Foreskin keratinocyte (primary cell): ENCODE measurements at places on chromosomes 4 and X. TPM values are rescaled to one million over a fixed set of nuclear protein-coding genes. Genes with fewer than 3 reads are reported as not detected.
A peak's percentile ranks its signal among the peaks of the same experiment; 100 is the strongest.

Gene GABRB1
- not detected in 2 replicates for total RNA-seq

Gene CCKAR
- total RNA-seq, result not detected in 2 replicates

Gene SUPT20HL1
- total RNA-seq, result not detected in 2 replicates

Gene MAGEB3
- not detected in 2 replicates for total RNA-seq

Gene TREX2
- total RNA-seq, result 0.74 and 0.85 TPM in 2 replicates

Gene WFS1
- total RNA-seq, result 9.8 and 11.0 TPM in 2 replicates

Gene PCDH19
- total RNA-seq, result under 0.01 TPM in 1 of 2 replicates, not detected in the other

Gene FAM9B
- not detected in 2 replicates for total RNA-seq

Gene SCOC
- total RNA-seq, result 70.9 and 74.4 TPM in 2 replicates

Gene RASSF6
- total RNA-seq, result 1.2 and 1.3 TPM in 2 replicates

Gene CLNK
- not detected in 2 replicates for total RNA-seq

Gene FAM133A
- not detected in 2 replicates for total RNA-seq

Gene FHIP1A
- 17.0 and 19.1 TPM in 2 replicates for total RNA-seq

Gene PABPC1L2A
- total RNA-seq, result not detected in 2 replicates

- no peak for DNase-seq
Observed at GRCh38 chrX:140492066-140492994, 12.5 kb downstream of the SOX3 start.

DNA sequence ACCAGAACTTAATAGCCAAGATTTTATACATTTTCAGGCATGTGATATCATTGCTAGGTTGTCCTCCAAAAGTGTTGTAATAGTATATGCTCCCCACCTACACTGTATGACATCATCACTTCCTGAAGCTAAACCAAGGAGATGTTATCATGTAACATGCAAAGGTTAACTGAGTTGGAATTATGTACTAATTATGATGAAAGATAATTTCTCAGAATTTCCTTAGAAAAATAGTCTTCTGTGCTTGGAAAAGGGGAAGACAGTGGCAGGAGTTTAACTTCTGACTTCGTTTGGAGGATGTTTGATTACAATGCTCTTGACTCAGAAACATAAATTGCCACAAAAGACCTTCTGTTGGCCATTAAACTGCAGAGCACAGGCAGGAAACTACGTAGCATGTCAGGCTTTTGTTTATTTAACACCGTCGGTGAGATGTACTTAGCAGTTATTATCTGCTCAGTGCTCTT is 83.6 kb upstream of the GUCY1A1 start:
- DNase-seq, result no peak

GRCh38 chr4:153160821-153161220 is 43.4 kb upstream of the TRIM2 start:
- DNase-seq, result no peak

DNA sequence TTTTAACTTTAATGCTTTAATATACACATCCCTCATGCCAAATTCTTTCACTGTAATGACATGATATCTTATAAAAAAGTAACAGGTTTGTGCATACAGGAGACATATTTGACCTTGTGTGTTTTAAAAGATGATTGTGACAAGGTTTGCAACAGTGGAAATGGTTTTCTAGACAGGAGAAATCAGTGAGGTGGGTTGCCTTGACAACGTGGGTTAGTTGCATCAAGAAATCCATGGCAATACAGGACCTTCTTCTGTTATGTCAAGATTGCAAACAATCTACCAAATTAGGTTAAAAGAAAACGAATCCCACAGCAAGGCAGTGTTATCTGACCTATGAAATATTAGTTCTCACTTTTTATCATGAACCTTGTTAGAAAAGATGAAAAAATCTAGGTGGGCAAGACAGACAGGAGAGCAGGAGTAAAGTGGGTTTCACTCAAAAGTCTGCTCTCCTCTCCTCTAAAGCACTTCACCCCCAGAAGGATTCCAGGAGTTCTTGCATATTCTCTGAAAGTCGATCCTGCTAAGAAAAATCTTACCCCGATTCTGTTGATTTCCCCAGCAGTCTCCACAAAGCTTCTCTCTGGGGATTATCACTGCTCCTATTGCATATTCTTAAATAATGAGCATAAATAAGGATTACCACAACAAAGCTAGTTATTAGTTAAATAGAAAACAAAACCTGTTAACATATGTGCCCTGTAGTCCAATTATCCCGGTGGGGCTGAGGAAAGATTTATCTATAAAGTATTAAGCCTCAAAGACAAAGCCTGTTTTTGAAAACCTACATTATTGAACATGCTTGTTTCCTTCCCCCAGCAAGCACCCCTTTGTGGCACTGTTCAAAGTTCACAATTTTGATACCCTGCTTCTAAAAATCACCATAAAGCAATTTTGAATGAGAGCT is 71.0 kb downstream of the TMA16 start:
- no peak for DNase-seq

- DNase-seq, result no peak
Observed at GRCh38 chrX:47523713-47524166, 37.3 kb upstream of the ARAF start.

GRCh38 chrX:53048169-53049126 is at the start of gene GPR173:
Gene GPR173 (plus strand): TSS chrX:53048789. CDS start chrX:53076622, 27,833 bp downstream.
- DNase-seq, result no peak

- DNase-seq, result peak; percentile 21
Observed at GRCh38 chr4:5812506-5813229, 80.2 kb downstream of the CRMP1 start.

- DNase-seq, result no peak
Observed at GRCh38 chrX:131987252-131987651, 35.9 kb upstream of the STK26 start.

DNA sequence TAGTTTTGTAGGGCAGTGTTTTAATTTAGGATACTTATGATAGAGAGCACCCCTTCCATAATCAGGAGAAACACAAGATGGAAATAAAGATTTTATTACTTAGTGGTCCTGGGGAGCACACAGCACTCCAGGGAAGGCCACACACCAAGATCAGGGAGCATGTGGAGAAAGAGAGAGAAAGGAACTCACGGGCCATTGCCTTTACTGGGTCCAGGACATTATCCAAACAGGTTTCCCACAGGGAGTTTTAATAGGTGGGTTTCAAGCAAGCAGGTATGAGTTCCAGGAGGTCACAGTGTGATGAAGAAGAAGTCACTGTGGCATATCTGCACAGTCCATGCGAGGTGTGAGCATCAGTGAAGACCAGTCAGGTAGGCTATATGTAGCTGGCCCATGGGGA is 46.8 kb downstream of the NFKB1 start:
- no peak for DNase-seq

DNA sequence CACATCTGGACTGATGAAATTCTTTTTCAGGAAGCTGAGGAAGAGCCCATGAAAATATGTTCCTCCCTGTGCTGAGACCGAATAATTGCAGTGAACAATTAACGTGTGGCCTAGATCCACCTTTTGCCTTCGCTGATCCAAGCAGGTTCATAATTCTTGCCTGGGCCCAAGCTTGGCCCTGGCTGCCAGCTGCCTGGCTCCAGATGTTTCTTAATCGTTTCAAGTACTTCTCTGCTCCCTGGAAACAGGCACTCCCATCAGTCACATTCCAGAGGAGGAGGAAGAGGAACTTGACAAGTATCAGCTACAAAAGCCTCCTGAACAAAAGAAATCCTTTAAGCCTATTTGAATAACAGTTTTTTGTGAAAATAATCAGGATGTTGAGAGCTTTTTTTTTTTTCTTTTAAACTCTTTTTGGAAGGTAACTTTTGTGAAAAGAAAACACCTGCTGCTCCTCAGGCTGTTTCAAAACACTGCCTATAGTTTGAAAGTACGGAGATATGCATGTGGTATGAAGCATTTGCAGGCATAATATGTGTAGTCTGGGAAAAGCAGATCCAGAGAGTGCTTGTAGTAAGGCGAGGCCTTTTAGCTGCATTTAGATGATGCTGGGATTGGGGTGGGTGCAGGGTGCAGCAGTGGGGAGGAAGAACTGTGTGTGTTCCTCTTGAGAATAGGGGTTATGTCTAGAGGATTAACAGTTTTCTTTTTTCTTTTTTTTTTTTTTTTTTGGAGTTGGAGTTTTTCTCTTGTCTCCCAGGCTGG is 154.4 kb downstream of the PTTG2 start:
- DNase-seq, result no peak

DNA sequence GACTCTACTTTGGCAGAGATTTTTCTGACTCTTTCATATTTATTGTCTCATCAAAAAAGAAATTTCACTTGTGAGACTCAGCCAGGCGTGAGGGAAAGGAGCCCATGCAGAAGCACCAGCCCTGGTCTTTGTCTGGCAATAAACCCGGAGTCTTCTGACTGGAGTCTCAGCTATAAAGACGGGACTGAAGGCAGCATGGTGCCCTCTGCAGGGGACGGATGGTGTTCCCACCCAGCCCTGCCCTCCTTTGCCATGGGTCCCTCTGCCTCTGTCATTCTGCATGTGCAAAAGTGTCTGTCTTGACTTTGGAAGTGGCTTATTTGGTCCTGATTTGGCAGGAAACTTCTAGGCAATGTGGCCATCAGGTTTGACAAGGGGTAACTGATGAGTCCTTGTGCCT is 14.2 kb downstream of the ZNF185 start:
- no peak for DNase-seq

GRCh38 chrX:48573690-48574269 is 504 bp upstream of the RBM3 start:
- no peak for DNase-seq

DNA sequence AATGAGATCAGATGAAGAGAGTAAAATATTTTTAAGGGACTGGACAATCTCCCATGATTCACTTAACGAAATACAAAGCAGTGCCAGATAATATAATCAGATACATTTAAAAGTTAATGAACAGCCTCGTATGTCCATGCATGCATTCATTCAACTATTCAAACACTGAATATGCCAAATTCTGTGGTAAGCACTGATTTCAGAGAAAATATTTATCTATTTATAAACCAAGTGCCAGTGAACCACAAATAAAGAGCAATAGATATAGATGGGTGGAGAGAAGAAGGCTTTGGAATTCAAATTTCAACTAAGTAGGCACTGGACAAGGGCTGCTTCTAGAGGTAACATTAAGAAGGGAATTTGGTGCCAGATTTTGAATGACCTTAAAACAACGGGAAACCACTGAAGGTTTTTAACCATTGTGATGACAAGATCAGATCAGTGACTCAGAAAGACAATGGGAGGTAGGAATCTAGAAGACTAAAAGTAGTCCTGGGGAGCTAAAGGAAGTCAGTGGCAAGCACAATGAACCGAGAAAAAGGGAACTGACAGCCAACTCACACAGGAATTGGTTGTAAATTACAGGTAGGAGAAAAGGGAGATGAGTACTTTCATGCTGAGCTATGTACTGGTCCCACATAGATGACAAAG is 14.2 kb downstream of the ELOVL6 start:
- DNase-seq, result no peak

- no peak for DNase-seq
Observed at GRCh38 chr4:142316025-142316424, 530.1 kb downstream of the INPP4B start.

DNA sequence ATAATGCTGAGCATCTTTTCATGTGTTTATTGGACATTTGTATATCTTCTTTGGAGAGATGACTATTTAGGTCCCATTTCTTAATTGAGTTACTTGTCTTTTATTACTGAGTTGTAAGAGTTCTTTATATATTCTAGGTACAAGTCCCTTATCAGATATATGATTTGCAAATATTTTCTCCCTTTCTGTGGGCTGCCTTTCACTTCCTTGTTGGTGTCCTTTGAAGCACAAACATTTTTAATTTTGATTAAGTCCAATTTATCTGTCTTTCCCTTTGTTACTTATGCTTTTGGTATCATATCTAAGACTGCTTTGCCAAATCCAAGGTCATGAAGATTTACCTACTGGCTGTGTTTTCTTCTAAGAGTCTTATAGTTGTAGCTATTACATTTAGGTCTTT is 113.2 kb downstream of the HNRNPD start:
- DNase-seq, result no peak

DNA sequence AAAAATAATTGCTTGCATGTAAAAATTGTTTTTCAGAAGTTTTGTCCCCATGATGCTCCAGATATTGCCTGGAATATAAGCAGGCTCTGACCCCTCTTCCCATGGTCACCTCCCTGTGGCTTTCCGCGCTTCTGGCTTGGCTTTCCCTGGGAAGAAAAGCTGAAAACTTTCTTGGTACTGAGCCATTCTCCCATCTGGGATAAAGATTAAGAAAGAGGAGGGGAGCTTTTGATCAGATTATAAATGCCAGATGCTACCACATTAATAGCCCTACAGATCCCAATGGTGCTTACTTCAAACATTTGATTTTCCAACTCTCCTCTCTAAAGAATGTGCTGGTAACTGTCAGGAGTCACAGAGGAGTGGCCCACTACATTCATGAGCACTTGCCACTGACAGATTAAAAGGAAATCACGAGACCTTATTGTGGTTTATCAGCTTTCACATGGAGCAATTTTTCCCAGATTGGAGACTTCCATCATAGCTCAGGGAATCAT is 54.4 kb upstream of the GAB1 start:
- DNase-seq, result no peak

DNA sequence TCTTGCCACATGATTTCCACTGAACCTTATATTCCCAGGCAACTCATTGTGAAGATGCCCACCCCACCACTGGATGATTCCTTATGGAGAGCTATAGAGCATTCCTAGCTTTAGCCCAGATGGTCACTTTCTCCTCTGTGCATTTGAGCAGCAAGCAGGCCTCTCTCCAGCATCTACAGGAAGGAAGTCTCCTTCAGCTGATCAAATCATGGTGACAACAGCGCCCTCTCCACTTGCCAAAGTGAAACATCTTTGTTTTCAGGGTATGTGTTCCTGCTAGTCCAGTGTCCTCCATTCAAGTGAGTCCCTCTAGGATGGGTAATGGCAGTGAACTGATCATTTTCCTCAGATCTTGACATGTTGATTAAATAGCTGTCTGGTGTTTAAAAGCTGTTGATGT is 10.9 kb upstream of the SYTL5 start:
- DNase-seq, result no peak

GRCh38 chrX:41684138-41684537 is 4.6 kb upstream of the GPR34 start:
- DNase-seq, result no peak

- peak; percentile 74 for DNase-seq
Observed at GRCh38 chrX:15664487-15665444, at the start of gene CLTRN. Gene CLTRN (minus strand): TSS chrX:15664805. CDS start chrX:15664775, 30 bp downstream.

DNA sequence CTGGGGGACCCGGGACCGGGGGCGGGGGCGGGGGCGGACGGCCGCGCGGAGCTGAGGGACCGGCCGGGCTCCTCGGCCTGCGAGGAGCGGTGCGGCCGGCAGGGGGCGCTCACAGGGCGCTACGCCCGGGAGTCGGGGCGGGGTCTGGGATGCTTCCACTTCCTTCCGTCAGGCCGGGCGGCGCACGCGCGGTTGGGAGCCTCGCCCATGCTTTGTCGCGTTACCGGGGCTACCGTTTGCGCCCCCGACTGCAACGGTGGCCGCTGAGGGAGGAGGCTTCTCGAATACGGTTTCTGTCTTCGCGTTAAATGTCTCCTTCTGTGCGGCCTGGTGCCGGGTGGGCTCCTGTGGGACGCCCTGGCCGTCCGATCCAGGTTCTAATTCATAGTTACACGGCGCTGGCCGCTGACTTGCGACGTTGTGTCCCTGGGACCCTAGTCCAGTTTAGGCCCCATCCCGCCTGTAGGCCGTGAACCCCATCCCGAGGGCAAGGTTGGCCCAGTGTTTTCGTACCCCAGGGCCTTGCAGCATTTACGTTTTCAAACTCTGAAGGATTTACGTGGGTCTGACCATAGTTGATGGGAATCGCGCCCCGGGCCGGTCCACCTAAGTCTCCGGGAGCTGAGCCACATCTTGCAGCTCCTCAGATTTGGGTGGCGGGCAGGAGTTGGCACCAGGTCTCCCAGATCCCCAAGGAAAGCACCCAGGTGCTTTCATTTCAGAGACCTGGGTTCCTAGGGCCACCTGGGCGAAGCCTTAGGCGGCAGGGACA is 549 bp downstream of the MSL3 start:
- DNase-seq, result no peak
